Inflammatory macrophage treated with lipopolysaccharide for 4 hours (primary cell): ENCODE measurements at places on chromosomes 3 and 15.

GRCh38 chr15:91660174-91660649, 193.3 kb upstream of the SLCO3A1 start:
- DNase-seq: no peak

DNA sequence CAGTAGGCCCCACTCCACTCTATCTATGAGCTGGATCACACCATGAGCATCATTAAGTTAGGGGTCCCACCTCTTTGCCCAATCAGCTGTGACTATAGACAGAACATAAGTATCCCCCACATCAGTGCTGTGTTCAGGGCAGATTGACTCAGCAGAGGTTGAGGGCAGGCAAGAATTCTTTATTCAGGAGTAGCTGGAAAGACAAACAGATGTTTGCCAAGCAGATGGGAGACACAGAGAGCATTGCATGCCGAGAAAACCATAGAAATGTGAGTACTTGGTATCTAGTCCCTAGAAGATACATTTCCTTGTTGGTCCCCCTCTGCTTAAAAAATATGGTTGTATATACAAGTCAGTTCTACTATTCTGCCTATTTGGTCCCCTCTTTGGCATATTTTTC, 440.8 kb downstream of the RAP2B start:
- no peak for DNase-seq

- no peak for DNase-seq
Measured at GRCh38 chr3:174102866-174103265, 705.3 kb downstream of the NLGN1 start.

DNA sequence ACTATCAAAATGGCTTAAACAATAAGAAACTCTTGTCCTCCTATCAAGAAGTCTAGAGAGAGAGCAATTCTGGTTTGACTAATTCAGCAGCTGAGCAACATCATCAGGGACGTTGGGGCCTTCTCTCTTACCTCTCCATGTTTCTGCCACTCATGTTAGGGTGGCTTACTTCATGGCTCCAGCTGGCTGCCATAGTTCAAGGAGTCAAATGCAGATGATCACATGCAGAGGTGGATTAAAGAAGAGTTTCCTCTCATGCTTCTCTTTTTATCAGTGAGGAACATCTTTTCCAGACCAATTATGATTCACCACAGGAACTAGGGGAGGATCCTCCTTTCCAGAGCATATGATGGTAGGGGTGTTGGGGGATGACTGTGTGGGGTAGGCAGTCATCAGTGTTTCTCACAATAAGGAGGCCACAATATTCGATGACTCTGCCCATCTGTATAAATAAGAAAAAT, 45.5 kb downstream of the NEK11 start:
- DNase-seq: peak; percentile 42

GRCh38 chr3:136819392-136819730, 435 bp downstream of the SLC35G2 start:
- peak; percentile 16 for DNase-seq

DNA sequence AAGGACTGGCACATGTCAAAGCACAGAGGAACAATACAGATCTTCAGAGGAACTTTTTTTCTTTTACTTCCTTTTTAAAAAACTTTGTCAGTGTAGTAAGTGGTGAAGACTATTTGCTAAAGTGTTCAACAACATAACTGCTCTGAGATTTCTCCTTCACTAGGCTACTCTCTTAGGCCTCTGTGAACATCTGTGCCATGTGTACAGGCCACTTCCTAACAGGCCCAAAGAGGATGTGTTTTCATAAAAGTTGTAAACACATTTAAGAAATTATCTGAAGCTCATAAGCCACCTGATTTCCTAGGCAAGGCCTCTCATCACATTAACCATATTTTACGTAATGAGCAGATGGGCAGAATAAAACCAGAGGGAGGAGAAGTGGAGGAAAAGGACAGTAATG, 235.4 kb downstream of the FHIT start:
- no peak for DNase-seq
